ENCODE measurements at places on chromosomes 2 and 18.

- peak; percentile 67 for DNase-seq
These were observed 348.6 kb downstream of the DLGAP1 start for GRCh38 chr18:4106407-4107033.

DNA sequence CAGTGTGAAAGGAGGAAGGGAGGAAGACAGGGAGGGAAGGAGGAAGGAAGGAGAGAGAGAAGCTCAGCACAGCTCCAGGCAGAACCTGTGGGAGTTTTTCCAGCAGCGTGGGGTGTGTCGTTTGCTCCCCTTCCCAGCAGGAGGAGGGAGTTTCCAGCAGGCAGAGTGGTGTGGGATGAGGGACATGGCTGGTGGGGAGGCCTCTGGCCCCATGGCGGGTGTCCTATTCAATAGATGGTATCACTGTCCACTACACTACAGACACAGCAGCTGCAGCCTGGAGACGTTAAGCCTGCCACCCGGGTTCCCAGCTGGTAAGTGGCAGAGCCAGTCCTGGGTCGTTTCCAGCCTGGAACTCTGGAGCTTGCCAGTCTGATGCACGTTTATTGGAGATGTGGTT lies 44.7 kb downstream of the GLI2 start:
- no peak for DNase-seq

DNA sequence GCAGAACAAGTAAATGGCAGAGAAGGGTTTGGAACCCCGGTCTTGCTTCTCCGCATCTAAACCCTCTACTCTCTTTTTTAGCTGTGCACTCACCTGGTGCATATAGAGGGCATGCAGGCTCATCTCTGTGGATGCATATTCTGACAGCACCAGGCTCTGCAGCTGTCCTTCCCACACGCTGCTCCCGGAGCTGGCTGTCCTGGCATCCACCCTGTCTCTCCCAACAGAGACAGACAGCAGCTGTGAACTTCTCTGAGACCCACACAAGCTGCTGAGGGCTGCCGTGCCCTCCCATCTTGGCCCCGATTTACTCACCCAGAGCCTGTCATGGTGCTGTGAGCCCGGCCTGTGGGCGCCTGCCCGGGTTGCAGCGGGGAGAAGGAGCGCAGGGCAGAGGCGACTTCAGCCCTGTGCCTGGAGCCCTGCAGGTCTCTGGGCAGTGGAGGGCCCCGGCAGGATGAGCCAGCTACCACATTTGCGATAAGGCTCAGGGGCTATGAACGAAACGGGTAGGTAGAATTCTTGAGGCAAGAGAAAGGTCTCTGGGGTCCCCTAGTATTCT lies 3.3 kb upstream of the ABCB6 start:
- no peak for DNase-seq

DNA sequence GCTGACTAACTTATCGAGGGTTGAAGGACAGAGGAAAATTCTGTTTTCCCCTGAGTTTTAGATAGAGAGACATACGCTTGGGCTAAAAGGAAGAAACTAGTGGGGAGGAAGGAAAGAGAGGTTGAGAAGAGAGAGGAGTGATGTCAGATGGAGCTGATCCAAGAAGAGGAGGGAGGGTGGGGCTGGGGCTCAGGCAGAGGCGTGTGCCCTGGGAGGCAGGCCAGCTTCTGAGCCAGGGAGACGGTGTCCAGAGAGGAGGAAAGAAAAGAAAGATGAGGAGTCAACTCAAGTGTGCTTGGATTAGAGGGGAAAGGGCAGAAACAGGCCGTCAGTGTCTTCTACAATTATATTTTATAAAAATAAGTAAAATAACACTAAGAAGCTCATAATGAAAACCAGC lies 56.2 kb downstream of the EMILIN2 start:
- peak; percentile 18 for DNase-seq

DNA sequence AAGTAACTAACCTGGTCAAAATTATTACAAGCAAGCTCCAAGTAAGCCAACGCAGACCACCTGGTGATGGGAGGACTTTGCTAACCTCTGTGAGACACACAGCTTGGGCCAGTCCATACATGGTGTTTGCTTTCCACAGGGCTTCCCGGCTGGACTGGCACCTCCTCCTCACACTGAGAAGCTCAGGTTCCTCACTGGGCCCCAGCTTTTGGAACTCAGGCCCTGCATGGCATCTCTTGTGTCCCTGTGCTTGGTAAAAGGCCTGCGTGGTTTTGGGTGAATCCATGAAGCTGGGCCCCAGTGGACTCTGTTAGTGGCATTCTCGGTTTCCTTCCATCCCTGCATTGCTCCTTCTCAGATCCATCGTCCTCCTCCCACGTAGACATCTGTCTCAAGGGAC lies 123.4 kb downstream of the VAPA start:
- DNase-seq = no peak

- DNase-seq = no peak
These were observed 102.0 kb upstream of the LRATD1 start for GRCh38 chr2:14530506-14530905.

DNA sequence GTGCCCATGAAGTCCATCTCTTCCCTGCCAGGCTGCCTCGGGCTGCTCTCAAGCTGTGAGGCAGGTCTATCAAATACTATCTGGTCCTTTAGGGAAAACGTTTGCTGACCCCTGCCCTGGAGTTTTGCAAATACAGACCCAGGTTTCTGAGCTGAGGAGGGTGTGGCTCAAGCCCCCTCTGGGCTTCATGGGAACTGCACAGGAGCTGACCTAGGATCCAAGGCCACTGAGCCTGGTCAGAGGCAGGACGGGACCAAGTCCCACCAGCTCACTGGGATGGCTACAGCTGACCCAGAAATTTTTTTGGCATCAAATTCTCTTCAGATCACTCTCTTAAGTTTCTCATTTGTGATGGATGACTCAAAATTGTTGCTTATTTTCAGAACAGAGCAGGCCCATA lies 14.1 kb downstream of the ZNF516 start:
- no peak for DNase-seq
